ENCODE measurements at places on chromosomes 2 and 18.

- DNase-seq: no peak
These were observed 126.2 kb upstream of the GPC1 start for GRCh38 chr2:240309214-240309613.

DNA sequence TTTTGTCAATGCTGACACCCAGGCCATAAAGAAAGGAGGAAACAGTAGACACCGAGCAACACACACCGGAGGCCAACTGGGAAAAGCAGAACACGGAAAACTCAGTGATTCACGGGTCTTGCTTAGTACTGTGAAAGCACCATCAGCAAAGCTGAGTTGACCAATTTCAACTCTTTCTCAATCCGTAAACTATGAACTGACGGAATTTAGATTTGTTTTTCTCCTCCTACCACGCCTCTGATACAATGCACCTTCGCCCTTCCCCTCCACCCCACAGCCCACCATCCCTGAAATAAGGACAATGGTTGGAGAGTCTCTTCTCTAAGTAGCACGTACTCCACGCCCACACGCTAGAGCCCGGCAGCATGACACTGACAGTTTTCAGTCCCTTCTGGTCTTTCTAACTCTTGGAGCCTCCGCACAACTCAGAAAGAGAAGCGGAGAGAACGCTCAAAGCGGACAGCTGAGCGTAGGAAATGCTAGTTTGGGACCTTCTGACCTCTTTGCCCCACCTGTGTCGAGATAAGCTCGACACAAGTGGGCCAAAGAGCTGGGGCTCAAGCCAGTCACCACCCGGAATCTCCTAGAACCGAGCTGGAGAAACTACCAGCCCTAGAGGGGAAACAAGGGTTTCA is 669 bp downstream of the LNPK start:
- DNase-seq: no peak

DNA sequence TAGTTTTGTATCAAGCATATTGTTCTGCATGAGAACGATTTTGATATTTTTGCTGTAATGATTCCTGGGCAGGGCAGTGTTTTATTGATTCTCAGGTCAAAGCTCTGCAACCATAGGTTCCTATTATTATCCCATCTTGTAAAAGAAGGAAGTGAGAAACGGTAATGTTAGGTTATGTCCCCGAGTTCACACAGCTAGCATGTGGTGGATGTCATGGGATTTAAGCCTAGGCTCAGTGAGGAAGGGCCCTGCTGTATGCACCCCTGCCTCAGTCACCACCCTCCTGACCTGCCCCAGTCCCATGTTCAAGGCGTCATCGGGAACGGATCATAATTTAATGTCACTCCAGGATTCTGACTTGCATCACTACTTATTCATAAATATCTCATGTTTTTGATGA is 10.7 kb downstream of the ACP1 start:
- DNase-seq: no peak

- DNase-seq: no peak
These were observed 198.3 kb upstream of the NABP1 start for GRCh38 chr2:191479680-191480023.

- no peak for DNase-seq
These were observed 376.4 kb upstream of the VWC2L start for GRCh38 chr2:214034417-214034816.

DNA sequence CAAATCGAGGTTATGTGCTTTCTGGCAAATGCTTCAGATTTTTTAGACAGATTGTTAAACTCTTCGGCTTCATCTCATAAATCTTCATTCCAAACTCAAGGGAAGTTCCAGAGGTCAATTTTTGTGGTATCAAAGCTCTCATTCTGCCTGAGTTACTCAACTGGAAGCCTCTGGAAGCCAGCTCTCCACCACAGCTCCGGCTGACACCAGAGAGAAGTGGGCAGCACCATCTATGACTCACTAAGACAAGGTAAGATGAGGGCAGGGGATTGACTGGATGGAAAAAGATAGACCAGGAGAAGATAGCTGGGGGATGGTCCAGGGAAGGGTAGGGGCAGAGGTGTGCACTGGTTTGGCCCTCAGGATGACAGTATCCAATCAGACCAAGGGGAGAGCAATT is 137.3 kb upstream of the HNRNPA3 start:
- no peak for DNase-seq

GRCh38 chr2:168889635-168890005 is 610 bp downstream of the SPC25 start:
- DNase-seq: no peak

DNA sequence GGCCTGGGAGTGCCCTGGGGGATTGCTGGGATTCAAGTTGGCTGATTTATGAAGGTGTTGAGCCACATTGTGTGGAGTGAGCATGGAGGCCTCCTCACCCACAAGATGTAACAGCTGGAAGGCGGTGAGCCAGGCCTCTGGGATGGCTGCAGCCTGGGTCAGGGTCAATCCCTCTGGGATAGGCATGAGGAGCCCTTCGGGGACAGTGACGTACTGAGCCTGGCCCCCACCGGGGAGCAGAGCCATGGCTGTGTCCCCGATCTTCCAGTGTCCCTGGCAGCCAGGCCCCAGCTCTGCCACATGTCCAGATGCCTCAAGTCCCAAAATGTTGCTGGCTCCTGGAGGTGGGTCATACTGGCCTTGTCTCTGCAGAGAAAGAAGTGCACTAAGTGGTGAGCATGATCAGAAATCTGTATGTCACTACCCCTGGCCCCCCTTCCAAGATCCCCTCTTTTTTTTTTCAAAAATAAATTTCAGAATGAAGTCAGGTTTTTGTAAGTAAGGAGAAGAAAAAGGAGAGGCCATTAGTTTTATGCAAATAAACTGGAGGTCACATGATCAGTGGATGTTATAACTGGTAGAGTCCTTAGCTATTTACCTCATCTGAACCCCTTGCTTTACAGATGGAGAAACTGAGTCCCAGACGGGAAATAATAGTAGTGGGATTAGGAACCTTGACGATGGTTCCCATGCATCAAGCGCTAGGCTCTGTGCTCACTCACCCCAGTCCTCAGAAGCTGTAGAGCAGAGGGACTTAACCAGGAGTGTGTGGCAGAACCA is 1.7 kb downstream of the TP53I3 start:
- no peak for DNase-seq

DNA sequence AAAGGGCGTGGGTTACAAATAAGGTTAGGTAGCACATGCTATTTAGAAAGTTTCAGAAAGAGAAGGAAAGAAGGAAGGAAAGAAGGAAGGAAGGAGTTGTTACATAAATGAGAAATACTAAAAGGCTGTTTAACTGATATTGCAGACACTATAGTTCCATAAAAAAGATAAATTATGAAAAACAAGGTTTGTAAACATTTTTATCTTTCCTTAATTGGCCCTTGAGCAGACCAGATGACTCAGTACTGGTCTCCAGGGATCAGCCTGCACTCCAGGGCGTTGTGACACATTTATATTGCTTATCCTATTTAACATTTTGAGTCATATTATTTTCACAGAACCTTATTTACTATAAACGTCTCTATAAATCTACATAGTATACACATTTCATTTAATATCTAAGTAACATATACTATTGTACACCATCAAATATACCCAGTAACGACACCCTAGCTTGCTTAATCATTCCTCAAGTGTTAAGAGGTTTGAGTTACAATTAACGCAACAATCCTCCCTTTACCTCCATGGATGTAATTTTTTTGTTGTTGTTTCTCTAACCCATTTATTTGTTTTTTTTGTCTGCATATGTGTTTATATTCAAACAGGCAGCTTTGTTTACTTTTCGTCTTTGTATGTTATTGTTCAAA is 2.8 kb upstream of the RAB31 start:
- no peak for DNase-seq

DNA sequence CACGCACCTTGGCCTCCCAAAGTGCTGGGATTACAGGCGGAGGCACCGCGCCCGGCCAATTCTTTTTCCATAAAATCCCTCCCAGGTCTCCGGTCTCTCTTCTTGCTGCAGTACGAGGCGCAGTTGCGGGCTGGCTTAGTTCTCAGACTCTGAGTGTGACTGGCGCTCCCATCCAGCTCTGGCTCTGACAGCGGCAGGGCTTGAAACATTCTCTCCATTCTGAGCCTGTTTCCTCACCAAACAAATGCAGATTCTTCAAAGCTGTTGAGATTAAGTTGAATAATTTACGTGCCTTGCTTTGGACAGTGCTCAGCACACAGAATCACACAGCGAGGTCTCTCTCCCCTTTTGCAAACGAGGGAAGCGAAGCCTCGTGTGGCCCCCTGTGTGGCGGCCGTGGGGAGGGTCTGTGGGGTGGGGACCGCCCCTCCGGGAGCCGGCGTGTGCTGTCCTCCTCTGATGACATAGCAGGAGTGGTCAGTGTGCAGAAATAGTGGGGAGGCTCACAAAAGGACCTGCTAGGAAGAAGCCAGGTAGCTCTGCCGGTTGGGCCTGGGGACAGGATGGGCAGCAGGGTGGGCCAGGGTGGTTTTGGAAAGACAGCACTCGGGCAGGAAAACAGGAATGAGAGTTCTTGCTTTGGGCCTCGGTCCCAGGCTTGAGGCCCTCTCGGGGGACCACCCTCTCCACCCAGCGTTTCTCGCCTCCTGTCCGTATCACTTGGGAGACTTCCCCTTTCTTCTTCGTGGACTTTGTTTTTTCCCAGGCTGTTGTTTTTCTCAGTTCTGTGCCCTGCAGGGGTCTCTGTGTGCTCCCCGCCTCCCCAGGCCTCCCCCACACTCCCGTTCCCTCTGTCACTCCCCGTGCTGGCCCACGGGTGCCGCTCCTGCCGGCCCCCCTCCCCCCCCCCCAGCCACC is 75.0 kb downstream of the KCNG2 start:
- DNase-seq: no peak

GRCh38 chr2:211903961-211904360 is 634.6 kb downstream of the ERBB4 start:
- no peak for DNase-seq

GRCh38 chr2:64812285-64812684 is 158.6 kb upstream of the SERTAD2 start:
- DNase-seq: no peak

- peak; percentile 72 for DNase-seq
These were observed 1.0 kb upstream of the ESPNL start for GRCh38 chr2:238098901-238099713.

GRCh38 chr2:222992137-222992536 is 59.9 kb upstream of the KCNE4 start:
- no peak for DNase-seq

GRCh38 chr2:201223089-201224073 is 37.0 kb upstream of the CASP8 start:
- DNase-seq: no peak

DNA sequence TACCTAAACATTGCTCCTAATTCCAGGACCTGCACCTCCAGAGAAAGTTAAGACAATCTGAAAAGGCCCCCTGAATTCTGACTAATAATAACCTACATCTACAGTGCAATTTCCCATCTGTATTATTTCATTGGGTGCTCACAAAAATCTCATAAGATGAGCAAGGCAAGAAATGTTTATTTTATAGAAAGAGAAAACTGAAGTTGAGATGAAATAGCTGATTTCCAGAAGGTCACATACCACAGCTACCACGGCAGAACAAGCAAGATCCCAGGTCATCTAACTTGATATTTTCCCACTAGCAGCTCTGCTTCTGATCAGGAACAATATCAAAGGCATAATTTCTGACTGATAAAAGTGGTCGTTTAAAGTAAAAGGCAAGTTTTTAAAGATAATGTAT is 105.8 kb upstream of the COL5A2 start:
- DNase-seq: no peak

GRCh38 chr2:144217853-144218633 is 301.9 kb downstream of the ZEB2 start:
- no peak for DNase-seq

GRCh38 chr18:77071711-77072292 is 60.8 kb downstream of the MBP start:
- DNase-seq: no peak

- no peak for DNase-seq
These were observed 340.7 kb downstream of the TGIF1 start for GRCh38 chr18:3790703-3791102.

GRCh38 chr18:2958819-2959298 is 54.1 kb downstream of the LPIN2 start:
- no peak for DNase-seq

GRCh38 chr2:237097911-237098702 is 12.4 kb downstream of the COPS8 start:
- DNase-seq: peak; percentile 47

DNA sequence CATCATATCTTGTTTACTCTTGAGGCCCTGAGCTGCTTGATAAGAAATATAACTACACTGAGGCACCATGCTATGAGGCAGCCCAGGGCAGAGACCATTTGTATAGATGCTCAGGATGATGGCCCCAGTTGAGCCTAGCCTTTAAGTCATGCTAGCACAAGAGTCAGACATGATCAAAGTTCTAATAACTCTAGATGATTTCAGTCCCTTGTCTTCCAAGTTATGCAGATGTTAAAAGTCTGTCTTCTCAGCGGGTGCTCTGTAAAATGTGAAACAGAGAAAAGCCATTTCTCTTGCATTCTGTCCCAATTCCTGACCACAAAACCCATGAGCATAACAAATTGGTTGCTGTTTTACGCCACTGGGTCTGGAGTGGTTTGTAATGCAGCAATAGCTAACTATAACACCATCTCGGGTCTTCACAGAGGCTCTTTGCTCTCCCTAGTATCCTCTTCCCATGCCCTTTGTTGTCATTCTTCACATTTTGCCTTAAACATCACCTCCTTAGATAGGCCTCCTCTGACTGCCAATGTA is 49.6 kb downstream of the NXPH2 start:
- DNase-seq: no peak

DNA sequence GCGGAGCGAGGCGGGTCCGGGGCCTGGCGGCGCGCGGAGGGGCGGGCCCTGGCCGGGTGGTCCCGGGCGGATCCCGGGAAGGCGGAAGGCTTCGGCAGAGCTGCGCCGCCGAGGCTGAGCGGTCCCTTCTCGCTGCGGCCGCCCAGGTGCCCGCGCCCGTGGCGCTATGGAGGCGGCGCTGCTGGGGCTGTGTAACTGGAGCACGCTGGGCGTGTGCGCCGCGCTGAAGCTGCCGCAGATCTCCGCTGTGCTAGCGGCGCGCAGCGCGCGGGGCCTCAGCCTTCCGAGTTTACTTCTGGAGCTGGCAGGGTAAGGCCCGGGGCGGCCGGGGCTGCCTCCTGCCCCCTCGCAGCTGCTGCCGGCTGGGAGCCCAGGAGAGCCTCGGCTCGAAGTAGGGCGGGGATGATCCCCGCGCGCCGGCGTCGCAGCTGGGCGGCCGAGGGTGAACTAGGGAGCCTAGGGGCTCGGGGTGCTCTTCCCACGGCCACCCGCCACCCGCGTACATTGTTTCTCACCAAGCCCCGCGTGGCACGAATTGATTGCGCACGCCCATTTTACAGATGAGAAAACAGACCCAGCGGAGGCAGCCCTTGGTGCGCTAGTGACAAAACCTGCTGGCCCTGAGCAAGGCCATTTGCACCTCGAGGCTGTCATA is at the start of gene SLC66A3:
Gene SLC66A3 (plus strand): TSS at position 87 of the 655 bp plus-strand sequence. CDS start 80 bp downstream, at position 167.
- peak; percentile 54 for DNase-seq

GRCh38 chr18:36895606-36896005 is 66.7 kb downstream of the KIAA1328 start:
- no peak for DNase-seq

- DNase-seq: no peak
These were observed 2.9 kb downstream of the ALS2 start for GRCh38 chr2:201777869-201778268.

GRCh38 chr2:203909261-203909967 is 27.1 kb upstream of the ICOS start:
- DNase-seq: no peak

GRCh38 chr2:235215248-235215647 is 263.4 kb downstream of the SH3BP4 start:
- no peak for DNase-seq

All from kidney epithelial cell (primary cell).